ENCODE measurements at places on chromosomes 4 and X. TPM values are rescaled to one million over a fixed set of nuclear protein-coding genes. Genes with fewer than 3 reads are reported as not detected.
A peak's percentile ranks its signal among the peaks of the same experiment; 100 is the strongest.

GRCh38 chrX:70470850-70471289 is 26.2 kb downstream of the DLG3 start:
- DNase-seq, result no peak

DNA sequence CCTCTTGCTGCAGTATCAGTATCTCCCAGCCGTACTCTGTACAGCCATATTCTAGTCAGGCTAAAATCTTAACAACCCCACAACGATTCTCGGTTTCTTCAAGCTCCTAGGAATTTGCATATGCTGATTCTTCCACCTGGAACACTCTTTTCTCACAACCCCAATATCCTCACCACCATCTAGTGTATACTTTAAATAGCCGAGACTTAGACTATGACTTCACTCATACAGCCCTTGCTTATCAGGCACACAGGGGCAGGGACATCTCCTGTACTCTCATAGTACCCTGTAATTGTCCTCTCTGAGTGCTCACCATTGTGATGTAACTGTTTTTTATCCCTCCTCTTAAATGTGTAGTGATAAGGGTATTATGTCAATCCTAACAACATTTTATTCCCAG is 2126.4 kb upstream of the TENM3 start:
- no peak for DNase-seq

DNA sequence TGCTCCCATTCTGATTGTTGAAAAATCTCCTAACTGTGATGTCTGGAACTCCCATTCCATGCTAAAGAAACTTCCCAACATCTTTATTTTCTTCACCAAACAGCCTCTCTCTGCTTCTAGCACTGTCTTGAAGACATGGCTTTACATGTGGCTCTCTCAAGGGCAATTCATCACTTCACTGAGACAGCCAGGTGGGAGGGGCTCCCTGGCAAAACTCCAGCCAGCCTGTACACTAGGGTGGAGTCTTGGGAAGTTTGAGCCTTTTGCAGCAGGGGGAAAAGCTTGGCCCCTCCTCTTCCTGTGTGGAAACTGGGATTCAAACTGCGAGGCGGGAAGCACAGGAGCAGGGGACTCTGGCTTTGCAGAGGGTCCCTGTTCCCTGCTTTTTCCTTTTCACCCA is 130.5 kb upstream of the TTC29 start:
- DNase-seq, result peak; percentile 15

DNA sequence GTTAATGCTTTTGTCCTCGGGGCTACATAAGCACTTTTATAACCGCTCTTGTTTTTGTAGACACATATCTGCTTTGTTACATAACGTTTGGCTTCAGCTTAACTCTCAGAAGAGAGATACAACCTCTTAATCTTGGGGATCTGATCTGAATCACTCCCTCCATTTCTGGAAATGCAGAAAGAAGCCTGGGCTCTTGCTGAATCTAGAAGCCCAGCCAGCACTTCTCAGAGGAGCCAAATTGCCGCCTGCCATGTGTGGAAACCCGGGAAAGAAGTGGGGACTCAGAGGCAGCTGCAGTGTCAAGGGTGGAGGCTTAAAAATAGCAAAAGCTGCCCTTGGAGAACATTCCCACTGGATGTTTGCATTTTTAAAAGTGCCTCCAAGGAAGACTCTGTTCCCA is 69.3 kb upstream of the LDB2 start:
- no peak for DNase-seq

DNA sequence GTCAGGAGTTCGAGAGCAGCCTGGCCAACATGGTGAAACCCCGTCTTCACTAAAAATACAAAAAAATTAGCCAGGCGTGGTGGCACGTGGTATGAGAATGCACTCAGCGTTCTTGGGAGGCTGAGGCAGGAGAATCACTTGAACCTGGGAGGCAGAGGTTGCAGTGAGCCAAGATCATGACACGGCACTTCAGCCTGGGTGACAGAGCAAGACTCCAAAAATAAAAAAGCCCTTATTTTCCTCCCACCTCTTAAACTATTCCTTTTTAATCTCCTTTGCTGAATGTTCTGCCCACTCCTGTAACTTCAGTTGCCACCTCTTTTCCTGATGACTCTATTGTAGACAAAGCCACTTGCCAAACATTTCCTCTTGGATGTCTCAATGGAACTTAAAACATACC is 72.6 kb downstream of the TAF1 start:
- DNase-seq, result no peak

GRCh38 chr4:147837435-147837834 is 105.5 kb downstream of the ARHGAP10 start:
- no peak for DNase-seq

DNA sequence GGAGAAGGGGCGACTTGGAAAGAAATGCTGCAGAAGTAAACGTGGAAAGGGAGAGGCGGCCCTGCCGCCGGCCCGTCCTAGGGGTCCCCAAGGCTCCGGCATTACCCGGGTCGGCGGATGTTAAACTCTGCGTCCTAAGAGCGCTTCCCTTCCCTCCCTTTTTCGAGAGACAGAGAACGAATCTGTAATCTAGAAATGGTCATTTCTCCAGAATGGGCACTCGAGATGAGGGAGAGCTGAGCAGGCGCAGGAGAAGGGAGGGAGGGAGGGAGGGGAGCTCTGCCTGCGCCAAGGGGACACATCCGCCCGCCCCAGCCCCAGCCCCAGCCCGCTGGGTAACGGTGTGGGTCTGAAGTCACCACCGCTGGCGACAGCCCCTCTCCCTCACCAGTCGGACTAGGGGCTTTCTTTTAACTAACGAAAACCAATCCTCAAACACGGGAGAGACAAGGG is 1.7 kb downstream of the HCFC1 start:
- DNase-seq, result no peak

- peak; percentile 61 for DNase-seq
Measured at GRCh38 chr4:135838889-135839288, 1637.3 kb upstream of the PABPC4L start.

GRCh38 chr4:74608151-74608949 is 163.4 kb downstream of the AREG start:
- peak; percentile 43 for DNase-seq

- no peak for DNase-seq
Measured at GRCh38 chr4:184306470-184306869, 88.8 kb upstream of the ENPP6 start.

DNA sequence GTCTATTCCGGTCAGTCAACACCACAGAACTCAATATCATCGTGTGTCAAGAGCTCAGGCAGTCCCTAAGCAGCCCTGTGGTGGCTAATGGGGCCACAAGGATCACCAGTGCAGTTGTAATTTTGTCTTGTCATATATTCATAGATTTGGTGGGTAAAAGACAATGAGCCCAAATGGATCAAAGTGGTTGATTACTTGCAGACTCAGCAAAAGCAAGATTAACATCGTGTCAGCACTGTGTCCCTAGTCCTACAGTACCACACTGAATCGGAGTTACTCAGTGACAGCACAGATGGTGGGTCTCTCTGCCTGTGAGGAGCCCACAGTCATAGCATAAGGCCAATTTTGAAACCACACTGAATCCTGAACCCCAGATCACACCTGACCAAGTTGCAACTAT is 8.7 kb downstream of the XAGE5 start:
- no peak for DNase-seq

DNA sequence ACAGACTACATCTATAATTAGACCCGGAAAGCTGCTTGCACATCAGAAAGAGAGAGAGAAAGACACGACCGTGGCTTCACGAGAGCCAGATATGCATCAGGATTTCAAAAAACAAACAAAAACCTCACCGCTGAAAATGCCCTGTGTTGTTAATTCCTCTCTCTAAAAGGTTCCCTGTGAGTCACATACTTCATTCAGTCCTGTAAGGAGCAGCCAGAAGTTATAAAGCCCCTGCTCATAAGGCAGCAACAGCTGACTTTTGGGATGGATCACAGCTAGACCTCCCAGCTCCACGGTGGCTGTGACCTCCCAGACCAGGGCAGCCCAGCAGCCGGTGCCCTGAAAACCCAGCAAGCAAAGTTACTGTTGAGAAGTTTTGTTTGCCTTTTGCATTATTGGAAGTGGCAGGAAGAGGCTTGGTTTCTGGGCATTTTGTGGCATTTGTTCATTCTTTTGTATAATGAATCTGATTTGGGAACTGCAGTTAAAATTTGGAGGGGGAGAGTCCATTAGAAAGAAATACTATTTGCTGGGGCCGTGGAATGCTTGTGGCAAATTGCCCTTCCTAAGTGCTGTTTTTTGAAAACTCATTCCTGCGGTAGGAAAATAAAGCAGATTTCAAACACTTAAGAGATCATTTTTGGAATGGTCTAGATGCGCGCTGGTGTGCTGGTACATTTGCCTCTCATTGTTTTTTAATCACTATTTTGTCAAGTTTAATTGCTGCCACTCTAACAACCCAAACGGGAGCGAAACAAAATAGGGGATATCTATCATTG is 520.4 kb downstream of the BCOR start:
- peak; percentile 19 for DNase-seq

Gene ADRA2C
- 11.0 TPM for polyA plus RNA-seq

Gene RAB39B
- 0.07 TPM for polyA plus RNA-seq
